ENCODE measurements at places on chromosomes 13 and 19. TPM values are rescaled to one million over a fixed set of nuclear protein-coding genes. Genes with fewer than 3 reads are reported as not detected.

DNA sequence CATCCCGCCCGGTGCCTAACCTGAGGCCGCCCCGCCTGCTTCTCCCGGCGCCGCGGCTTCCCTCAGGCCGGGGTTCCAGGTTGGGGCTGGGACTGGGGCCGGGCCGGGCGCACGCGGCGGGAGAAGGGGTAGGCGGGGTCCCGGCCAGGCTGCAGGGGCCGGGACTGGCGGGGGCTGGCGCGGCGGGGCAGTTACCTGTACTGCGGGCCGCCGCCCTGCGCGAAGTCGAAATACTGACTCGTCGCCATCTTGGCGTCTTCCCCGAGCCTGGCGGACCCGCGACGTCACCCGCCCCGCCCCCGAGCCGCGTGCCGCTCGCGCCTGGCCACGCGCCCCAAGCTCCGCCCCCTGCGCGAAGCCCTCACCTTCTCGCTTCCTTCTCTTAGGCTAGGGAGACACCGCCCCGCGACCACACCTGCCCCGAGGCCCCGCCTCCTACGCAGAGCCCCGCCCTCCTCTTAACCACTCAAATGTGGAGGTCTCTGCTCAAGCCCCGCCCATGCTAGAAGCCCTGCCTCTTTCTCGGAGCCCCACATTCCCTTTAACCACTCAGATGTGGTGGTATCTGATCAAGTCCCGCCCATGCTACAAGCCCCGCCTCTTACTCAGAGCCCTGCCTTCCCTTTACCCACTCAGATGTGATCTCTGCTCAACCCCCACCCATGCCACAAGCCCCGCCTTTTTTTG is at the start of gene ZFR2:
Gene ZFR2 (minus strand): TSS at position 269 of the 687 bp plus-strand sequence. CDS start 21 bp downstream, at position 248.
- DNase-seq: peak; percentile 30

GRCh38 chr13:40550130-40550529 is 116.3 kb downstream of the FOXO1 start:
- no peak for DNase-seq

DNA sequence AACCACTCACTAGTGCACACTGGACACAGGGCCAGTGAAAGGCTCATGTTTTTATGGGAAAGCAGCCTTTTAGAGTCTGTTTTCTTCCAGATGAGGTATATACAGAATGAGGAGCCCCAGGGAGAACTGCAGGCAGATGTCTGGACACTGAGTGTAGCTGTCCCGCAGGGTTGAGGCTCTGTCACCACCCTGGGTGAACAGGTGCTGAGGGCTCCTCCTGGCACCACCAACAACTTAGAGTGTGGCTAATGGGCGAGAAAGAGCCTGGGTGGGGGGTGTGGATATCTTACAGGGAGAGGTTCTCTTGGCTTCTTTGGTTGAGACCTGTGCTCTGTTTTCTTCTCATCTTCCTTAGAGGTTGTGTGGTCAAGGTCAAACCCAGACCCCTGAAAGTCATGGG is 202.1 kb upstream of the GPR12 start:
- no peak for DNase-seq

DNA sequence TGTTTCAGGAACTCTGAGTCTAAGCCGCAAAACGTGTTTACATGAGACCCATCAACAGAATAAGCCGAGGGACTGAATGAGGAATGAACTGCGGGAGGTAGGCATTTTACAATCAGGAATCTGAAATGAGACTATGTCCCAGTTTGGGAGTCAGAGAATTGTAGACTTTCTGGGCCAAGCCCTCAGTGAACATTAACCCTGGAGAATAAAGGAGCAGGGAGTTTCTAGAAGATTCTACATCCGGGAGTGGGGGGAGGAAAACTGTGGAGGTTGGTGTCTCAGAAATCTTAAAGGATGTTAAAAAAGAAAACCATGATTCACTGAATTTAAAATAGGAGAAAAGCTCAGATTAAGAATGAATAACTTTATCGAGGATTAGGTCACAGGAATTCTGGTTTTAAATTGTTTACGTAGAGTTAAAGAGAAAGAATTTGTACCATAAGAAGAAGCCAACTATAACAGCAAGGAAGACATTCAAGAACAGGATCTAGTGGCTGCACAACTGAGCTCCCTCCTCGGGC is 18.5 kb downstream of the RFX2 start:
- DNase-seq: no peak

DNA sequence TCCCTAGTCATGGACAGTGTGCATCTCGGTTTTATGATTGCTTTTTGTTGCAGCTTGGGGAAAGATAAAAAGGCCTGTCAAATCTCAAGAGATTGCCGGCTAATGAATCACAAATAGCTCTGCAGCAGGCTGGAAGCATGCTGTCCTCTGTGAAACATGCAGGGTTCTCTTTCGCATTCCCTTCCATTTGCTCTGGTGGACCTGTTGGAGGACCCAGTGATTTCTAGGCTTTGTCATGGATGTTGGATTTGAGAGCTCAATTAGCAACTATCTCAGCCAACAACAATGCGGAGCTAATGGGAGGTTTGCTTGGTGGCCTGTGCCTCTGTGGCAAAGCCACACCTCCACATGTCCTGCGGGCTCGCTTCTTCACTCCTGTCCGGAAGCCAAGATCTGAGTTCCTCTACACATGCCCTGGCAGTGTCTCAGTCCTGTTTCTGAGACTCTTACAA is 418.1 kb upstream of the ARGLU1 start:
- no peak for DNase-seq

GRCh38 chr13:21641629-21642028 is 29.2 kb upstream of the FGF9 start:
- DNase-seq: no peak

DNA sequence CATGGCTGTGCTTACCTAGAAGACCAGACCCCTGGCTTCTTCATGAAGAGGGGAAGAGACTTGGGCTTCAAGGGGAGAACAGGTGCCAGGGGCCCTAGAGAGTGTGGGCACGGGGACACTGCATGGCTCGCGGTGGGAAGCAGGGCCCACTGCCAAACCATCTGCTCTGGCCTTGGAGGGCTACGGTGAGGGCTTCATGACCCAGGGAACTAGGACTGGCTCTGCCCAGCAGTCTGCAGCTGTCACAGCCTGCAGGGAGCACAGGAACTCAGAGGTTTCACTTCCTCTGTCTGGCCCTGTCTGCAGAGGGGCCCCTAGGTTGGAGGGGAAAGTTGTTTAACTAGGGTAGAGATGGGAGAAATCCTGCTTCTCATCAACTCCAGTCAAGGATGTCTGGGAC is 4.3 kb downstream of the ERCC1 start:
- no peak for DNase-seq

DNA sequence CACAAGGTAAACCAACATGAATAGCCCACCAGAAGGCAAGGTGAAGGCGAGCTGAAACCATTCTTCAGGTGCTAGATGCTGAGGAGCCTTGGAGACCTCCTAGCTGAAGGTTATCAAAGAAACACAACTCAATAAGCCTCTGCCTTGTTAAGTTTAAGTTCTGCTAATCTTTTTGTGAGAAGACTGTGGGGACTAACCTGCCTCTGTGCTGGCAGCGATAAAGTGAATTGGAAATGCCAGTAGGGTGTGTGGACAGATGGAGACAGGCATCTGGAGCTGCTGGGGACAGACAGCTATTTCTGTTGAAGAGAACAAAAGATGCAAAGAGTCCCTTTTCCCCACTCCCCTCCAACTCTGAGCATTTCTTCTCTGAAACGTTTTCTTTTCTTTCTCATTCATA is 33.5 kb upstream of the FLT1 start:
- DNase-seq: no peak

GRCh38 chr13:53807251-53807834 is 778.7 kb downstream of the OLFM4 start:
- DNase-seq: no peak

DNA sequence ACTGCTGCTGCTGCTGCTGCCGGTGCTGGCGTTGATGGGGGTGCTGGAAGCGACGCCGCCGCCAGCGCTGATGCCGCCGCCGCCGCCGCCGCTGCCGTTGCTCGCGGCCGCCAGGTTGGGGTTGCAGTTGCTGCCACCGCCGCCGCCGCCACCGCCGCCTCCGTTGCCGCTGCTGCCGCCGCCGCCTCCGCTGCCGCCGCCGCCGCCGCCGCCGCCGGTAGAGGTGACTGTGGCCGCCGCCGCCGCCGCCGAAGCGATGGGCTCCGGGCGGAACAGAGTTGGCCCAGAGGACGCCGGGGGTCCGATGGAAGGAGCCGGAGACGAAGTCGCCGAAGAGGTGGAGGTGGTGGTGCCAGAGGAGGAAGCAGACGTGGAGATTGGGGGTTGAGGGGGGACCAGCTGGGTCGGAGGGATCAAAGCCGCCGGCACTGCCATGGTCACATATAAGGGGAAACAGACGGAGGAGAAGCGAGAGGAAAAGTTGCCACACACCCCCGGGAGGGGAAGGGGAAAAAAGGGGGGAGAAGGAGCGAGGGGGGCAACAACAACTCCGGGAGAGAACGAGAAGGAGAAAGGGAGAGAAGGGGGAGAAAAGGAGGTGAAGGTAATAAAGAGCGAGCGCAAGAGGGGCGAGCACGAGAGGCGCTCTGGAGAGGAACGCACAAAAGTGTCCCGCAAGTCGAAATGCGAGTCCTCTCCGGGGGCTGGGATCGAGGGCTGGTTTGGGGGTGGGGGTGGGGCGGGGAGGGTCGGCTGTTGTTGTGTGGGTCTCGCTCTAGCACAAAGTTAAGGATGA is 471 bp downstream of the DACH1 start:
- DNase-seq: peak; percentile 20

GRCh38 chr13:43514311-43514710 is 272.5 kb downstream of the ENOX1 start:
- DNase-seq: no peak

- DNase-seq: peak; percentile 99
Observed at GRCh38 chr19:10717356-10718204, at the start of gene DNM2. DNM2 (plus strand) TSS chr19:10718079; CDS start chr19:10718243, 164 bp downstream.

DNA sequence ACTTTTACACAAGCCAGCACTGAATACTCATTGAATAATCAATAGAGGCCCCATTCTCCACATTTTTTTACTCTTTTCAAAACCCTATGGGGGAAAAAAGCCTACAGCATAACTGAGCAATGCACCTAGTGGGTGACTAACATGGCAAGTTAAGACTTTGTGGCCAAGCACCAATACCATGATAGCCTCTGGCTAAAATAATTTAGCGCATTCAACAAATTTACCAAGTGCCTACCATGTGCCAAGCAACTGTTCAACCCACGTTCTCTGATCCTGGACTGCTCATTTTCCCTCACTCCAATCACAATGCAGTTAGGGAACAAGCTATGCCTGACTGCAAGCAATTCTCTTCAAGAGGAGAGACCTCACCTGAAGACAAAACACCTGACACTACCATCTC is 3.0 kb downstream of the ANKRD10 start:
- no peak for DNase-seq

GFY gene
- total RNA-seq: not detected

ZNF208 gene
- 5.0 TPM for total RNA-seq

LYL1 gene
- 5.6 TPM for total RNA-seq

KLF2 gene
- total RNA-seq: 1.7 TPM

CRX gene
- not detected for total RNA-seq

GPC6 gene
- total RNA-seq: not detected

SIGLEC8 gene
- total RNA-seq: not detected

SCEL gene
- total RNA-seq: not detected

MEDAG gene
- not detected for total RNA-seq
